ENCODE measurements at places on chromosomes 3 and 15. TPM values are rescaled to one million over a fixed set of nuclear protein-coding genes. Genes with fewer than 3 reads are reported as not detected.

DNA sequence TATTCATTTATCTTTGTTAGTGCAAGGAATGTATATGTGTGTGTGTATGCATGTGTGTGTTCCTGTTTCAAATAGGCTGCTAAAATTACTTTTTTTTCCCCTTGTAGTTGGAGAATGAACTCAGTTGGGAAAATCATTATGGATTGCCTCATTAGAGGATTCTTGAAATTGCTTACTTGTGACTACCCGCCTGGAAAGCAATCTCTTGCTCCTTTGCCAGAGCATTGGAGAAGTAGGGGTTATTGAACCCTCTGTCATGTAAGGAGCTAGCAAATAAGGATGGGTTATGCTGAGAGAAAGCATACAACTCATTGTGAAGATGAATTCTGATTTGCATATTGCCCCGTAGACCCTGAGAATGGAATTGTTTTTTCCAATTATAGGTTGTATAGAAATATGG is 474.5 kb downstream of the CADM2 start:
- no peak overlapping the region for H3K27ac ChIP-seq
- no peak overlapping the region for H3K4me3 ChIP-seq
- DNase-seq = no peak
- no peaks in the 10 kb centered on the region for H3K36me3 ChIP-seq
- H3K4me1 ChIP-seq = no peaks in the 10 kb centered on the region

GRCh38 chr3:37952564-37952963 is 38.0 kb upstream of the VILL start:
- H3K27me3 ChIP-seq = no peaks in the 10 kb centered on the region
- H3K4me1 ChIP-seq = peaks cover 20% of the 10 kb centered on the region
- no peak overlapping the region for H3K4me3 ChIP-seq
- no peak for DNase-seq
- H3K36me3 ChIP-seq = no peaks in the 10 kb centered on the region

- H3K4me1 ChIP-seq = no peaks in the 10 kb centered on the region
- no peak for DNase-seq
- no peak overlapping the region for H3K4me3 ChIP-seq
These were observed 27.9 kb upstream of the SCN10A start for GRCh38 chr3:38843898-38844297.

HGD gene
- polyA plus RNA-seq = 251 TPM

DNA sequence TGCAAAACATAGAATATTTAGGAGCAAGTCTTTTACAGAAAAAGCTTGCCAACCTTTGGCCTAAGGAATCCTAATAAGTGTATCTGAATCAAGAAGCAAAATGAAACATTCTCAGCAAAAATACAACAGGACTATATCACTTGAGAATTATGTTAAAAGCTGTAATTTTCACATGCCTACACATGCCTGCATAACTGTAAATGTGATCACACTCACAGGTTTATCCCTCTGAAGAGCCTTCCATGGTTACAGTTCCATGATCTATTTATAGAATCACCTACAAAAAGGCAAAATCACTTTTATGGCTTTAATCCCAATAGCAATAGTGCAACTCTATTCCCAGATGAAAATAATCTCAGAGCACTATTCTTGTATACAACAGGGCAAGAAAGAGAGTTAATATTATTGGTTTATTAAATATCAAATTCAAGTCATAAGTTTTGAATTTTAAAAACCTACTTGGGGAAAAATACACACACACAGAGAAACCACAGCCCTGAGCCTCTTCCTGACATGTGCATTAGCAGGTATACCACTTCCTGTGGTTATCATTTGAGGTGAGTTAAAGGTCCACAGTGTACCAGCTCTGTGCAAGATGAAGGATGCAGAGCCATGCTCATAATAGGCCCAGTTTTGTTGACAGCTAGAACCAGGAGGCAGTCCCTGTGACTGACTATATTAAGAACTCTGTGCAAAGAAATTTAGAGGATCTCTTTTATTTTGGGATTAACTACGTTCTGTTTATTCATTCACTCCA is 252.5 kb upstream of the TGFBR2 start:
- no peaks in the 10 kb centered on the region for H3K4me1 ChIP-seq
- no peaks in the 10 kb centered on the region for H3K36me3 ChIP-seq
- no peak overlapping the region for H3K27ac ChIP-seq
- H3K27me3 ChIP-seq = no peaks in the 10 kb centered on the region
- no peak overlapping the region for H3K4me3 ChIP-seq

DNA sequence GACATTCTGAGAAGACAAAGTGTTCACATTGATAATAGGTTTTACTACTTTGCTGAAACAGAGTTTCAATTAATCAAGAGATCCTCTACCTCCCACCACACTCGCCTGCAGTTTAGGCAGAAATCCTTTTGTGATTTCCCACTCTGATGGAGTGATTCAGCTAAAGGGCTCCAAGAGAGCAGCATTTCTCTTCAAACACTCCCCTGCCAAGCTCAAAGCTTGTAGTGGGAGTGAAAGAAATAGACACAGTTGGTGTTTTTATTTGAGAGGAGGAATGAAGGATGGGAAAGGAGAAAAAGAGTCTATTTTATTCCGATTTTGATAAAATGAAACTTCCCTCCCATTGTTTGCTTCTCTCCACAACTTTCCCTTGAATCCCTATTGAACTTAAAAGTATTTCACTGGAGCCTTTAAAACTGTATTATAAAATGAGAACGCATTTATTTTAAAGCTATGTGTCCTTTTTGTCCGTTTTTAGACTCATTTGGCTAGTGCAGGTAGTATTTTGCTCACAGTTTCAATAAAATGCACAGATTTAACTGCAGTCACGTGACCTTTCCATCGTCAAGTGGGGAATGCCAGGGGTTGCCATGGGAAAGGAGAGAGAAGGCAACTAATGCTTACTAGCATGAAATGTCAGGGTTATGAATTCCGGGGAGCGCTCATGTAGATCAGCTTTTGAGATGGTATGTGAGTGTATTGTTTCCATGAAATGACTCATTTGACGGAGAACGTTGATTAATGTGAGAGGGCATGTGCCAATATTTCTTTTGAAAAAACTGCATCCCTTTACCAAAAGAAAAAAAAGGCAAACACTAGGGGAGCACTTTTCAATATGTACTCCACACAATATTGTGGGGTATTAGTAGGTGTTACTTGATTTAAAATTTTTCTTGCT is 7.7 kb upstream of the OSBPL11 start:
- H3K4me1 ChIP-seq = no peaks in the 10 kb centered on the region
- H3K4me3 ChIP-seq = peak overlapping the region; percentile 0
- H3K27me3 ChIP-seq = no peaks in the 10 kb centered on the region
- DNase-seq = peak; percentile 87
- H3K36me3 ChIP-seq = no peaks in the 10 kb centered on the region

GRCh38 chr15:93954985-93955571 is 276.3 kb upstream of the MCTP2 start:
- no peak overlapping the region for H3K4me3 ChIP-seq
- DNase-seq = no peak
- no peaks in the 10 kb centered on the region for H3K36me3 ChIP-seq
- no peaks in the 10 kb centered on the region for H3K4me1 ChIP-seq

DNA sequence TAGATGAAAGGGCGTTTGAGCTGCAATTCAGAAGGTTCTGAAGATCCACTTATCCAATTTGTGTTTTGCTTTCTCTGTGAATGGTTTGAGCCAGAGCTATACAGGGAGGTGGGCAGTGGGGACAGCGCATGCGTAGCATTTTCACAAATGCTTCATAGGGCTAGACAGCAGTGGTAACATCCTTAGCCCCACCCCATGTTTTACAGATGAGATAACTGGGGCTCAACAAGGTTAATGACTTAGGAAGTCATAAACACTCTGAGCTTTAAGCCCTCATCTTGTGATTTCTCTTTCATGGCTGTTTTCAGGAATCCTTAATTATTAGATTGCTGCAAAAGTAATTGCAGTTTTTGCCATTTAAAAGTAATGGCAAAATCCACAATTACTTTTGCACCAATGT is 408.7 kb downstream of the IL5RA start:
- H3K27ac ChIP-seq = no peak overlapping the region
- no peaks in the 10 kb centered on the region for H3K27me3 ChIP-seq
- H3K36me3 ChIP-seq = no peaks in the 10 kb centered on the region
- DNase-seq = no peak
- H3K4me3 ChIP-seq = no peak overlapping the region
- H3K4me1 ChIP-seq = no peaks in the 10 kb centered on the region
